Suppressor macrophage treated with lipopolysaccharide for 4 hours (primary cell): ENCODE measurements at places on chromosomes 13 and 19.

DNA sequence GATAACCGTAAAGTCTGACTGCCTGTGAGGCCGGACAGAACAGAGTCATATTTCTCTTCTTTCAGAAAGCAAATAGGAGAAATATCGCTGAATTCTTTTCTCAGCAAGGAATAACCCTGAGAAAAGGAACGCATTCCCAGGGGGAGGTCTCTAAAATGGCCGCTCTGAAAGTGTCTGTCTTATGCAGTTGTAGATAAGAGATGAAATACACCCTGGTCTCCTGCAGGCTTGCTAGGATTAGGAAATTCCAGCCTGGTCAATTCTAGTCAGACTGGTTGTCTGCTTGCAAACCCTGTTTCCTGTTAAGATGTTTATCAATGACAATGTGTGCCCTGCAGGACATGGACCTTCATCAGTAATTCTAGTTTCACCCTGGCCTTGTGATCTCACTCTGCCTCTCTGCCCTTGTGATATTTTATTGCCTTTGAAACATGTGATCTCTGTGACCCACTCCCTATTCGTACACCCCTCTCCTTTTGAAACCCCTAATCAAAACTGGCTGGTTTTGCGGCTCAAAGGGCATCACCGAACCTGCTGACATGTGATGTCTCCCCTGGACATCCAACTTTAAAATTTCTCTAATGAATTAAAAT lies 934.8 kb upstream of the SPRY2 start:
- no peak for DNase-seq

GRCh38 chr19:3151563-3152418 lies 16.0 kb downstream of the GNA15 start:
- DNase-seq = no peak

DNA sequence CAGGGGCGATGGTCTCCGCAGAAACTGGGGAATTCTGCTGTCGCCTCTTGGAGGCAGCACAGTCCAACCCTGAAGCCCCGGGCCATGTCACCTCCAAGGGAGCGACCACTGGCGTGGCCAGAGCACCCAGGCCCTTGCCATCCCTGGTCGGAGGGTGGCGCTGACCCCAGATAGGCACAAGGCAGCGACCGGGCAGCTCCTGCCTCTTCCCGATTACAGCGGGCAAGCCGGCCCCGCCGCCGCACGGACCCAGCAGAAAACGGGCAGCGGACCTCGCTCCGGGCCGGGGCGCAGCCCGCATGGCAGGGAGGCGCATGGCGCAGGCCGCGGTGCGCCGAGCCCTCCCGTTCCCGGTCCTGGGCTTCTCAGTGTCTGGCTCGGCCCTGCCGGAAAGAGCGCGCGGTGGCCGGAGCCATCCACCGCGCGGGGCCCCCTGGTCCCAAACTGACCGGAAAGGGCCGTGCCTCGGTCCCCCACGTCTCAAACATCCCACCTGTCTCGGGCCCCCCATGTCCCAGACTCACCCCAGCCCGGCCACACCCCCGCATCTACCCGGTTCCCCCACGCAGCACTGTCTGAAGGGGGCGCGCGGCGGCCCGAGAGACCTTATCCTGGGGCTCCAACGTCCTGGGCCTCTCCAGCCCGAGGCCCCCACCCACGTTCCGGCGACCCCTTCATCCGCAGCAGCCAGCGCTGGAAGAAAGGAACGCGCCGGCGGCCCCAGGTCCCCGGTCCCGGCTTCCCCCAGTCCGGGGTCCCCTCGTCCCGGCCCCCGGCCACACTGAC lies 727 bp downstream of the CERS1 start:
- DNase-seq = peak; percentile 62

DNA sequence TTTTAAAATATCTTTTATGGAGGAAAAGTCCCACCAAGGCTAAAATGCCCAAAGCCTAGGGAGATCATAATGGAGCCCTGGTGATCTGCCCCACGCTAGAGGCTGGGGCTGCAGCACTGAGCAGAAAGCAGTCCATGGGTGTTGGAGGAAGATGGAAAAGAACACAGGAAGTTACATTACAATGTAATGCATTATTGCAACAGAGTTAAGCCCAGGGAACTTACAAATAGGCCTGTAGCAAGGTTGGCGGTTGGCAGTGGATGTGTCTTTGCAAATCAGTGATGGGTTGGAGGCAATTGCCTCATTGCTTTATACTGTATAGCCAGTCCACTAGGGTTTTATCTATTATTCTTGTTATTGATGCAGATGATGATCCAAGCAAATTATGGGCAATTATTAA lies 399.9 kb downstream of the NDFIP2 start:
- DNase-seq = peak; percentile 49

GRCh38 chr13:61988810-61989209 lies 573.2 kb upstream of the PCDH20 start:
- DNase-seq = no peak

GRCh38 chr19:38830039-38830733 lies 1.4 kb downstream of the ECH1 start:
- peak; percentile 6 for DNase-seq

- DNase-seq = peak; percentile 25
These were observed 24.4 kb downstream of the MPND start for GRCh38 chr19:4367781-4368127.

- DNase-seq = no peak
These were observed 599 bp downstream of the ZNF331 start for GRCh38 chr19:53538378-53539109.
